ENCODE measurements at places on chromosomes 4 and X.

DNA sequence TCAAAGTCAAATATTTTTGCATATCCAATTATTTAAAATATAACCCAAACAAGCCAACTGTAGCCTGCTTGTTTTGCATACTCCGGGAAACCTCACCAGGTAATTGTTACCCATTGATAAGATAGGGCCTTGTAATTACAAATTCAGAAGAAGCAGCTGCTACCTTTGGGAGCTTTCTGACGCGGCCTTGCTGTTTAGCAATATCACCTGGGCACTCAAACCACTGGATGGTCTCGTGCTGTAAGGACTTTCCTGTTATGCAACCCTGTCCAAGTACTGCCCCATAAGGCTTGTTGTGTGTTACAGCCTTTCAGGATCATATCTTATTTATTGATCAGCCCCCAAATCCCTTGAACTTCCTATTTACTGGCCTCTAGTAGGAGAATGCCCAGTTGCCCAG, 52.1 kb downstream of the HS3ST1 start:
- DNase-seq = no peak

DNA sequence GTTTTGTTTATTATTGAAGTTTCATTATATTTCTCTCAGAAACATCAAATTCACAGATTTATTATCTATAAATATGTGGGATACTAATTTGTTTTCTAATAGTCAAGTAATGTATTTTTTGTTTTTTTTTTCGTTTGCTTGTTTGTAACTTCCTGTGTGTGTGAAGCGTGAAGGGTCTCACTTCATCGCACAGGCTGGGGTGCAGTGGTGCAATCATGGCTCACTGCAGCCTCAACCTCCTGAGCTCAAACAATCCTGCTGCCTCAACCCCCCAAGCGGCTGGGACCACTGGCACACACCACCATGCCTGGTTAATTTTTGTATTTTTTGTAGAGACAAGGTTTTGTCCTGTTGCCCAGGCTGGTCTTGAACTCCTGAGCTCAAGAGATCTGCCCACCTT, 55.1 kb downstream of the SH3RF1 start:
- DNase-seq = no peak

- no peak for DNase-seq
These were observed 150.9 kb upstream of the ANK2 start for GRCh38 chr4:112898357-112899141.

- no peak for DNase-seq
These were observed 103.9 kb downstream of the PDS5A start for GRCh38 chr4:39873823-39874222.

- no peak for DNase-seq
These were observed 54.6 kb upstream of the LHFPL1 start for GRCh38 chrX:112734290-112734689.

DNA sequence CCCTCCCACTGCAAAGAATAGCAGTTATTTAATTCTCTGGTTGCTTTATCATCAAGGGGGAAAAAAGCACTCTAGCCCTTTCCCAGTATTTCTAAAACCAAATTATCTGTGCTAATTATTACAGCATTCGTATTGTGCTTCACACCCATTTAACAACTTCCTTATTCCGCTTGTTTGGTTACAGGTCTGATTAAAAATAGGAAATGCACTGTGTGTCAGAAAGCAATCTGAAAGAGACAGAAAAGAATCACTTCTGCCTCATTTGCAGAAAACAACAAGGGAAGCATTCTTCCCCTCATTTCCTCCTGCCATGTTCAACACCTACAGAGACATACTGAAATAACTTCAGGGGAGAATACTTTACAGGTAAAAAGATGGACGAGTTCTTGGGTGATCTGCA, 114.9 kb upstream of the MAP3K15 start:
- no peak for DNase-seq

Measured in AG09319 (cell line).